ENCODE measurements at places on chromosomes 7 and 10. TPM values are rescaled to one million over a fixed set of nuclear protein-coding genes. Genes with fewer than 3 reads are reported as not detected.
A peak's percentile ranks its signal among the peaks of the same experiment; 100 is the strongest.

The FOXI2 gene
- not detected for total RNA-seq

The STOX1 gene
- 1.1 TPM for total RNA-seq

The ANKRD61 gene
- not detected for total RNA-seq

The TDRD1 gene
- total RNA-seq = 0.10 TPM

The CABCOCO1 gene
- not detected for total RNA-seq

The ZMYND11 gene
- 37.5 TPM for total RNA-seq

The C10orf105 gene
- total RNA-seq = 0.52 TPM

The CFAP69 gene
- total RNA-seq = not detected

The THSD7A gene
- total RNA-seq = not detected

The CADPS2 gene
- total RNA-seq = not detected

The RBP3 gene
- total RNA-seq = not detected

The ADCYAP1R1 gene
- total RNA-seq = not detected

The ARHGAP12 gene
- total RNA-seq = 15.1 TPM

The ZNF488 gene
- not detected for total RNA-seq

The GNAT3 gene
- not detected for total RNA-seq

The VWA2 gene
- not detected for total RNA-seq

GRCh38 chr7:25855854-25856782 lies 295.9 kb upstream of the NFE2L3 start:
- DNase-seq = no peak

DNA sequence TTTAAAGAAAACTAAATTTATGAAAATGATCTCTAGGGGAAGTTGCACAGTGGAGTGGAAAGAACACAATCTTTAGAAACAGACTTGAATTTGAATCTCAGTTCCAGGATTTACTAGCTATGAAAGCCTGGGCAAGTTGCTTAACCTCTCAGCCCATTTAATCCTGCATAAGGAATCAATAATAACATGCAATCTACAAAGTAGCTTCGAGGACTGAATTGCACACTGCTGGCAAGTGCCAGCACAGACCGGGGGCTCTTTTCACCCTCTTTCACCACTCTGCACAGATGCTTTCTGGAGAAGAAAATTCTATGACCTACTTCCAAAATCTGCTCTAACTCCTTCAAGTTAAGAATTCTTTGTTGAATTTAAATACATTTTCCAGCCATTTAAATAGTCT lies 63.4 kb upstream of the ANK3 start:
- DNase-seq = no peak

DNA sequence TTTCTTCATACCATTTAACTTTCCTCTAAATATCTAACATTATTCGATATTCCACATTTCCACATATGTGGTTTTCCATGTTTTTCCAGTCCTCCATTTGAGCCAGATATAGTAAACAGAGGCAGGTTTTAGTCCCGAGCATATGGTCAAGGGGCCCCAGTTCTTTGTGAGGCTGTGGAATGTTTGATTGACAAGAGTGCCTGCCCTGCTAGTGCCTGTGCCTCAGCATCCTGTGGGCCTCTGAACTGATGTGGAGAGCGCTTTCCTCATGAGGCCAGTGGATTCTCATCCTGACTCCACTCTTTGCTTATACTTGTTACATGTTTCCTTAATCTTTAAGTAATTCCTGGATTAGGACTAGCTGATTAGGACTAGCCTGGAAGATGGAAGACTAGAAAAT lies 58.8 kb downstream of the POM121L12 start:
- DNase-seq = no peak

GRCh38 chr10:72015841-72016240 lies 51.6 kb downstream of the CHST3 start:
- DNase-seq = no peak

DNA sequence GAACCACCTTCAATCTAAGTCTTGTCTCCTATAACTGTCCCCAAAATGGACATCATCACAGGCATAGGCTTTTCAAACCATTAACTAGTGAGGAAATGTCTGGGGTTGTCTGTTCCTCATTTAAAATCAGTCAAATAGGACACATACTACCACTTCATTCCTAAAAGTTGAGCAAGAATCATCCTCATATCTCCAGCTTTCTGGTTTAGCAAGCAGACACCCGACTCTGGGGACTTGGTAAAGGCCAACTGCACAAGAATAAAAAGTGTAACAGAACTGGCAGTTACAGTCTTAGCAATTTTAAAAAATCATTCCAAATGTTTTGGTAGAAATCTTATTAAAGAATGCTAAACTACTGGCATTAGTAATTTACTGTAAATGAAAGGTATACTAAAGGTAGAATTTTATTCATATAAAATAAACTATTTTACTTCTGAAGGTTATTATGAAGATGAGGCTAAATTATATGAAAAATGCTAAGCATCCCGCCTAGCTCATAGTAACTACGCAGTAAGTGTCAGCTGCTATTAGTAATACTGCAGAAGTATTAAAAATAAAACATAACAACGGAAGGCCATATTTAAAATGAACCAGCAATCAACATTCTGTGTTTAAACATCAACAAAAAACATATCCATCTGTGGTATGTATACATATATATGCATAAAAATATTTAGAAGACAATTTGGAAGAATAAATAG lies 60.8 kb downstream of the ZNF438 start:
- no peak for DNase-seq

GRCh38 chr7:121493553-121493952 lies 97.4 kb upstream of the FAM3C start:
- DNase-seq = no peak

DNA sequence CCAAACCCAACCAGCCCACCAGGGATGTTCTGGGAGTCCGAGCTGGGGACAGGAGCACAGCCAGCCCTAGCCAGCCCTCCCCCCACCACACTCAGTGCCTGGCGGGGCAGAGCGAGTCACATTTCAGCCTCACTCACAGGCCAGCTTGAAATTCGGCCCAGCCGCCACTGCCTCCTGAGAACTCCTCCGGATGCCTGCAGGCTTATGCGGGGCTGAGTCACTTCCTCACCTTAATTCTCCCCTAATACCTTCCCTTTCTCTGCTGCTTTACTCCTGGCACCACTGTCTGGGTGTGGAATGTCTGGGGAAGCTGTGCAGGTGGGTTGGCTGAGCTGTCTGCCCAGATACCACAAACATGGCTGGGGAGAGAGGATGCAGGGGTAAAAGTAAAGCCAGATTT lies 22.6 kb upstream of the DLG5 start:
- DNase-seq = no peak

DNA sequence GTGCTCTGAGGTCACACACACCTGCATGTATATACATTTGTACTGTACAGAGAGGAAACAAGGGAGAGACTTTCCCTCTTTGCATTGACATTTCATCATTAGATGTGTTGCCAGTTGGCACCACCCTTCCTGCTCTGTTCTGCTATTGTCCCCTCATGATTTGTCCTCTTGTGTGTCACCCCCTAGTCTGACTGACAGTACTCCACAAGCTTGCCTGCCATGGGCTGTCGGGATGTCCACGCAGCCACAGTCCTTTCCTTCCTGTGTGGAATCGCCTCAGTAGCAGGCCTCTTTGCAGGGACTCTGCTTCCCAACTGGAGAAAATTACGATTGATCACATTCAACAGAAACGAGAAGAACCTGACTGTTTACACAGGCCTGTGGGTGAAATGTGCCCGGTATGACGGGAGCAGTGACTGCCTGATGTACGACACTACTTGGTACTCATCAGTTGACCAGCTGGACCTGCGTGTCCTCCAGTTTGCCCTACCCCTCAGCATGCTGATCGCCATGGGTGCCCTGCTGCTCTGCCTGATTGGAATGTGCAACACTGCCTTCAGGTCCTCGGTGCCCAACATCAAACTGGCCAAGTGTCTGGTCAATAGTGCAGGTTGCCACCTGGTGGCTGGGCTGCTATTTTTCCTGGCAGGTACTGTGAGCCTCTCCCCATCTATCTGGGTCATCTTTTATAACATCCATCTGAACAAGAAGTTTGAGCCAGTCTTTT lies 9.4 kb downstream of the CLDN12 start:
- DNase-seq = peak; percentile 24

DNA sequence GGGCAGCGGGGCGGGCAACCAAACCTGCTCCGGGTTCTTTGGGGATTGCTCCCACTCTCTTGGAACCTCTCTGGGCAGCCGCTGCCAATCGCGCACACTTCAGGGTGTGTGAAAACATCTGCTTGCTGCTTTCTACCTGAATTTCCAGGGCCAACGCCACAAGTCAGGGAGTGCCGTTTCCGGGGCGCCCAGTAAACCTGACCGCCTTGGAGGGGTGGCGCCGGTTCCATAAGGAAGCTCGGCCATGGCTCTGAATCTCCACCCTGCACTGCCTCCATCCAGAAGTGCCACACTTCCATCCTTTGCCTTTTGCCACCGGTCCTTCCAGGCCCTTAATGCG lies 679 bp upstream of the AFAP1L2 start:
- no peak for DNase-seq

DNA sequence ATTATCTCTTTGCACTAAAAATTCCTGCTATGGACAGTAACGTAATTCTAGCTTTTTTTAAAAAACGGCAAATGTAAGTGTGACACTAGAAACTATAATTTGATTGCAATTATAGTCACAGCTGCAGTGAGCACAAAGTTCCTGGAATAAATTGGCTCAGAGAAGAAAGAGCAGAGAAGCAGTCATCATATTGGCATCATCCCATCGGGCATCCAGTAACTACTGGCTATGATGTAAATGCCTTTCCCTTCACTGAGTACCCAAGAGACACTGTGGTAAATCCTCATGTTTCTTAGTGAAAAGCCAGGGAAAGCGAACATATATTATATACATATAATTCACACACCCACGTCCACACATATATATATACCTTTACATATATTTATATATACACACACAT lies 43.6 kb downstream of the PIP4K2A start:
- no peak for DNase-seq

- DNase-seq = no peak
Measured at GRCh38 chr10:50063100-50063499, 4.7 kb upstream of the WASHC2A start.

DNA sequence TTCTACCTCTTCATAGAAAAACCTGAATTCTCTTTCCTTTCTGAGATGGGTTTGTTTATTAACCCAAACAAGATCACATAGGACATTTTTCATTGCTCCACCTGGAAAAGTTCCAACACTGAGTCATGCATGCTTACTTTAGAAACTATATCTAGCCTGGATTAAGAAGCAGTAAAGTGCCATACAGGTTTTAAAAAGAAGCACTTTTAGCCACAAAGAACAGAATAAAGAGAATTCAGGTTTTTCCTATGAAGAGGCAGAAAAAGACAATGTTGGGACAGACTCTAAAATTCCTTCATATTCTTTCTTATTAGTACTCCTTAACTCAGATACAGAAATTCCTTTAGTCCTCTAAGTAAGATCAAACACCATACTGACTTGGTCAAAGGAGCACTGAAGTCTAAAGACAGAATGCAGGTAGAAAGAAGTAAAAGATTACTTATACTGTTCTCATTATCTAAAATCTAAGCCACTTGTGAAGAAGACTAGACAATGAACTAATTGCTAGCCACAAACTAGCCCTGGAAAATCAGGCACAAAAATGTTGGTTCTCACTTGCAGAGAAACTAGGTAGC lies 241.3 kb downstream of the ANK3 start:
- DNase-seq = no peak

- no peak for DNase-seq
Measured at GRCh38 chr7:42192066-42192465, 44.9 kb downstream of the GLI3 start.

- no peak for DNase-seq
Measured at GRCh38 chr7:45064047-45064725, 24.6 kb downstream of the NACAD start.

- no peak for DNase-seq
Measured at GRCh38 chr10:62186999-62187675, 81.5 kb downstream of the RTKN2 start.

GRCh38 chr7:150450491-150451001 lies at the start of gene GIMAP8:
GIMAP8 (plus strand) TSS chr7:150450630; CDS start chr7:150466699, 16,069 bp downstream.
- peak; percentile 75 for DNase-seq

GRCh38 chr10:26269754-26270153 lies 53.2 kb downstream of the GAD2 start:
- DNase-seq = no peak

DNA sequence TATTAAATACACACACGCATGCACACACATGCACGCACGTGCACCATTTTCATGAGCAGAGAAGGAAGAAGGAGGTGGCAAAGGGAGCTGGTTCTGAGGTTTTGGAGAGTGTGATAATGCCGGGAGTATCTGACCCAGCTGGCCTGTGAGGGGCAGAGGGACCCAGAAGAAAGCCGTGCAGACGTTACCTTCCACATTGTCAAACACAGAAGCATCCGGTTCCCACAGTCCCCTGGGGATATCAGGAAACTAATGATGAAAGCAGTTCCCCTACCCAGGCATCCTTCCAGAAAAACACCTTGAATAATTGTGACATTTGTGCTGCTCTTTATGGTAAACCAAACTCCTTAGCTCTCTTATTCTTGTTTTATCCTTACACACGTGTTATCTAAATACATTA lies 85.7 kb upstream of the FAM180A start:
- DNase-seq = no peak

DNA sequence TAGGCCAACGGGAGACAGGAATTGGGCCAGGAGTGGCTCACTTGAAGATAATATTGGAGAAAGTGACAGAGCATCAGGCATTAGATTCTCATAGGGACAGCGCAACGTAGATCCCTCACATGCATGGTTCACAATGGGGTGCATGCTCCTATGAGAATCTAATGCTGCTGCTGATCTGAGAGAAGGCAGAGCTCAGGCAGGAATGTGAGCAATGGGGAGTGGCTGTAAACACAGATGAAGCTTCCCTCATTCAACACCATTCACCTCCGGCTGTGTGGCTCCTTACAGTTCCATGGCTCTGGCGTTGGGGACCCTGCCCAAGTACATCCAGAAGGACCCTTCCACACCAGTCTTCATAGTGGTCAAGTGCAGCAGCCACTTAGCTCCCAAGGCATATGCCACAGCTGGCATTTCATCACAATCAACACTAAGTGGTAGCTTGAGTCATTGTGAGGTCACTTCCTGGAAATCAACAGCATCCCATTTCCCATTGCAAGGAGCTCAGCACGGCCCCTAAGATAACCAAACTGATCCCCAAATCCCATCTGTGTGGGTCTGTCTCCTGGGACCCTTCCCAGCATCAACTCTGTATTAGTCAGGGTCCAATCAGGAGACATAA lies 174.5 kb downstream of the TPST1 start:
- DNase-seq = no peak

DNA sequence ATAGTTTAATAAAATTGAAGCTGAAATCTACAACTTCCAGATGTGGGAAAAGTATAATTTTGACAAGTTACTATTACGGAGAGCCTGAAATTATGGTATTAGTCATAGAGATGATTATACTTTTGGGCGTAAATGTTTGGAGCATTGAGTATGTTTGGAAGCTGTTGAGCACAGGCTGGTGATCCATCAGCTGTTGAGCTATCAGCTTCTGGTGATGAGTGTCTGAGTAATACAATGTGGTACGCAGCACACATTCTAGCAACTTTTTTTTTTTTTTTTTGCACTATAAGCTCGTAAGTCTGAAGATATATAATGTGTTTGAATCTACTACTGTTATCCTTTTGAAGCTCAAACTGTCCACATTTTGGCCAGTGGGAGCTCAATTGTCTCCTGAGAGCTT lies 123.4 kb downstream of the ATE1 start:
- no peak for DNase-seq

- DNase-seq = no peak
Measured at GRCh38 chr7:28804990-28805389, 153.1 kb downstream of the TRIL start.
